Type B pancreatic cell (in vitro differentiated cells): ENCODE measurements at places on chromosomes 13 and 19.

- no peaks in the 10 kb centered on the region for H3K27me3 ChIP-seq
- peak overlapping the region; percentile 60 for H3K27ac ChIP-seq
- H3K4me3 ChIP-seq: no peak overlapping the region
- DNase-seq: no peak
These were observed 880 bp downstream of the SWSAP1 start for GRCh38 chr19:11375143-11375948.

- no peak for DNase-seq
- peaks cover 19% of the 10 kb centered on the region for H3K27me3 ChIP-seq
- no peaks in the 10 kb centered on the region for H3K4me1 ChIP-seq
- no peak overlapping the region for H3K4me3 ChIP-seq
- H3K36me3 ChIP-seq: no peaks in the 10 kb centered on the region
- H3K27ac ChIP-seq: no peak overlapping the region
These were observed 243.5 kb downstream of the ITGBL1 start for GRCh38 chr13:101695870-101696516.

GRCh38 chr19:4911786-4912672 lies 2.7 kb downstream of the UHRF1 start:
- no peak for DNase-seq
- H3K4me3 ChIP-seq: peak overlapping the region; percentile 91
- H3K4me1 ChIP-seq: peaks cover 23% of the 10 kb centered on the region
- peaks cover 7% of the 10 kb centered on the region for H3K36me3 ChIP-seq
- peak overlapping the region; percentile 57 for H3K27ac ChIP-seq
- no peaks in the 10 kb centered on the region for H3K27me3 ChIP-seq

DNA sequence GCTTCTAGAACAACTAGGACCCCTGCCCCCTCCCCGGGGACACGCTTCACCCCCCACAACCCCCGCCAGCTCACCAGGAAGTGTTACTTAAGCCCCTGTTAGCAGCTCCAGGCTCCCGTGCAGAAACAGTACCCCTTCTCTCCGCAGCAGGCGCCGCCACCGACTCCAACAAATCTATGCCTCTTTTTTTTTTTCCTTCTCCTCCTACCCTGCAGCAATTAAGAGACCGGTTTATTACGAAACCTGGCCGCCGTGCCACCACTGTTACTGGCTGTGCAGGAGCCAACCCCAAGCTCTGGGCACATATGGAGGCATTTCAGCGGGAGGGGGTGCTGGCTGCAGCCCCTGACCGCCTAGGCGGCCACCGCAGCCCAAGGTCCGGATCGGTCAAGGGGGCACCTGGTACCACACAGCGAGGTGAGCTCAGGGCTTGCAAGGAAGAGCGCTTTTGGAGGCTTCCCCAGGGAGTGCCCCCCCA lies 2.4 kb downstream of the GADD45B start:
- peaks cover 43% of the 10 kb centered on the region for H3K27me3 ChIP-seq
- peak overlapping the region; percentile 95 for H3K27ac ChIP-seq
- no peaks in the 10 kb centered on the region for H3K36me3 ChIP-seq
- no peak for DNase-seq
- peak overlapping the region; percentile 97 for H3K4me3 ChIP-seq

- no peak overlapping the region for H3K27ac ChIP-seq
- H3K4me1 ChIP-seq: peaks cover 5% of the 10 kb centered on the region
- no peak overlapping the region for H3K4me3 ChIP-seq
- no peaks in the 10 kb centered on the region for H3K27me3 ChIP-seq
- DNase-seq: no peak
These were observed 122.8 kb upstream of the KLF12 start for GRCh38 chr13:74256969-74257368.

GRCh38 chr13:82717249-82717648 lies 1165.0 kb downstream of the SLITRK1 start:
- no peaks in the 10 kb centered on the region for H3K27me3 ChIP-seq
- H3K36me3 ChIP-seq: no peaks in the 10 kb centered on the region
- no peak overlapping the region for H3K27ac ChIP-seq
- no peaks in the 10 kb centered on the region for H3K4me1 ChIP-seq
- DNase-seq: no peak
- no peak overlapping the region for H3K4me3 ChIP-seq

DNA sequence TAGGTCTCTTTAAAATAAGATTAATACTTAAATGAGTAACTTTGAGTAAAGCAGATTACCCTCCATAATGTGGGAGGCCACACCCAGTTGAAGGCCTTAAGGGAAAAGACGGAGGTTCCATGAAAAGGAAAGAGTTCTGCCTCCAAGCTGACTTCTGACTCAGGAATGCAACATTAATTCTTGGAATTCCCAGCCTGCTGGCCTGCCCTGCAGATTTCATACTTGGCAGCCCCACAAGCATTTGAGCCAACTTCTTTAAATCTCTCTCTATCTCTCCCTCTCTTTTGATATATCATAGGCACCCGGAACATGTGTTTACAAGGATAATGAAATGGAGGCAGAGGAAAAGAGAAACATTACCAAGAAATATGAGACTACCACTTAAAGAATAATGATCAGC lies 902.3 kb upstream of the MIR17HG start:
- no peaks in the 10 kb centered on the region for H3K27me3 ChIP-seq
- peaks cover 9% of the 10 kb centered on the region for H3K4me1 ChIP-seq
- no peaks in the 10 kb centered on the region for H3K36me3 ChIP-seq
- peak overlapping the region; percentile 77 for H3K27ac ChIP-seq
- DNase-seq: no peak

GRCh38 chr19:4722671-4723594 lies 709 bp downstream of the DPP9 start:
- peak overlapping the region; percentile 98 for H3K27ac ChIP-seq
- peaks cover 13% of the 10 kb centered on the region for H3K4me1 ChIP-seq
- H3K27me3 ChIP-seq: peaks cover 14% of the 10 kb centered on the region
- no peaks in the 10 kb centered on the region for H3K36me3 ChIP-seq
- DNase-seq: no peak
- H3K4me3 ChIP-seq: peak overlapping the region; percentile 97

DNA sequence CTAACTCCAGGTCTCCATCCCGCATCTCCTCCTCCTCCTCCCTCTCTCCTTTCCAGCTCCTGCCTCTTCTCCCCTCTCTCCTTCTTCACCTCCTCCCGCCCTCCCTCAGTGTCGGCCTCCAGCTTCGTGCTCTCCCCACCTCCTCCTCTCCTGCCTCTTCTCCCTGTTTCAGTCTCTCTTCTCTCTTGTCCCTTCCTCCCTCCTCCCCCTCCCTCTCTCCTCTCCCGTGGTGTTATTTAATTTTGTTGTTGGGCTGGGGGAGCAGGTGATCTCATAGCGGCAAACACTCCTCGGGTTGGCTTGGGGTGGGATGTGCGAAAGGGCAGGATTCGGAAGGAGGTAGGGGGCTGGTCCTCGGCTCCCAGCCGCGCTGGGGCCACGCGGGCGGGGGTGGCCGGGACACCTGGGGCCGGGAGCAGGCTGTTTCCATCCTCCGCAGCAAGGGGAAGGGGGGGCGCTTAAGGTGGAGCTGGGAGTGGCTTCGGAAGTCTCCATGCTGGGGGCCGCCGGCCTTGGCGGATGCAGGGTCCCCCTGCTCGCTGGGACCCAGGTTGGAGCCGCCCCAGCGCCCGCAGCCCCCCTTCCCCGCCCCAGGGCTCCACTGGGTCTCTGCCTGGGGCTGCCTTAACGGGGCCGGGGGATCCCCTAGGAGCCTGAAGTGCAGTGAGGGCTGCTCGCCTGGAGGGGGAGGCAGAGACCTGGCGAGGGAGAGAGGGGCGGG lies at the start of gene CA11:
CA11 (minus strand) TSS at position 187 of the 721 bp plus-strand sequence. CDS start 555 bp downstream, outside the sequence.
- H3K27me3 ChIP-seq: no peaks in the 10 kb centered on the region
- peak within 1 kb of the TSS; percentile 97 for H3K4me3 ChIP-seq
- no peaks in the 10 kb centered on the region for H3K36me3 ChIP-seq
- peak within 1 kb of the TSS; percentile 72 for H3K27ac ChIP-seq
- H3K4me1 ChIP-seq: peaks cover 19% of the 10 kb centered on the region
- peak; percentile 95 for DNase-seq

DNA sequence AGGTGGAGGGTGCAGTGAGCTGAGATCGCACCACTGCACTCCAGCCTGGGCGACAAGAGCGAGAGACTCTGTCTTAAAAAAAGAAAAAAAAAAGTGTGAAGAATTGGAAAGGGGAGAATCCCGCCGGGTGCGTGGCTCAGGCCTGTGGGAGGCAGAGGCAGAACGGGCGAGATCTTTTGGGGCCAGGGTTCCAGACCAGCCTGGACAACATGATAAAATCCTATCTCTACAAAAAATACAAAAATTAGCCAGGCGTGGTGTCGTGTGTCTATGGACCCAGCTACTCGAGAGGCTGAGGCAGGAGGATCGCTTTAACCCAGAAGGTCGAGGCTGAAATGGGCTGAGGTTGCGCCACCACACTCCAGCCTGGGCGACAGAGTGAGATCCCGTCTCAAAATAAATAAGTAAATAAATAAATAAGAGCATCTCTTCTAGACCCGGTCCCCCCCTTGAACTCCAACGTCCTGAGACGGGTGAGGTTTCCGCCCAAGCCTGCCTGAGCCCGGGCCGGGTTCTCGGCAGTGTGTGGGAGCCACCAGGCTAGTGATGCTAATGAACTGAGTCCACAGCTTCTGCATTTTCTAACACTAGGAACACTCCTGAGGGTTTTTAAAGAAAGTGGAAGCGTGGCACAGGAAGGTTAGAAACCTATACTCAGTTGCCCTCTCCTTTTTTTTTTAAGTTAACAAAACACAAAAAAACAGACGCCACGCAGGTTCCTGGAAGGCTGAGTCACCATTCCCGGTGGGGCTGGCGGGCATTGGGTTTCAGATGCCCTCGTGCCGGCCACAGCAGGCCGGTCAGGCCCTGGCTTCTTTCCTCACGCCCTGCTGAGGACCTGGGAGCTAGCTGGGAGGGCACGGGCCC lies 22.0 kb downstream of the GPX4 start:
- H3K27ac ChIP-seq: no peak overlapping the region
- H3K27me3 ChIP-seq: no peaks in the 10 kb centered on the region
- peaks cover 4% of the 10 kb centered on the region for H3K36me3 ChIP-seq
- no peaks in the 10 kb centered on the region for H3K4me1 ChIP-seq
- DNase-seq: no peak

- no peak overlapping the region for H3K4me3 ChIP-seq
- no peak for DNase-seq
- H3K27ac ChIP-seq: no peak overlapping the region
- peaks cover 8% of the 10 kb centered on the region for H3K27me3 ChIP-seq
These were observed 53.3 kb downstream of the CEBPG start for GRCh38 chr19:33426621-33427361.

GRCh38 chr19:3932931-3933810 lies at the start of gene NMRK2:
Gene NMRK2 (plus strand): TSS chr19:3933069. CDS start chr19:3933672, 603 bp downstream.
- DNase-seq: no peak
- H3K4me1 ChIP-seq: peaks cover 4% of the 10 kb centered on the region
- peak within 1 kb of the TSS; percentile 44 for H3K4me3 ChIP-seq
- H3K36me3 ChIP-seq: no peaks in the 10 kb centered on the region
- H3K27me3 ChIP-seq: peaks cover 22% of the 10 kb centered on the region

DNA sequence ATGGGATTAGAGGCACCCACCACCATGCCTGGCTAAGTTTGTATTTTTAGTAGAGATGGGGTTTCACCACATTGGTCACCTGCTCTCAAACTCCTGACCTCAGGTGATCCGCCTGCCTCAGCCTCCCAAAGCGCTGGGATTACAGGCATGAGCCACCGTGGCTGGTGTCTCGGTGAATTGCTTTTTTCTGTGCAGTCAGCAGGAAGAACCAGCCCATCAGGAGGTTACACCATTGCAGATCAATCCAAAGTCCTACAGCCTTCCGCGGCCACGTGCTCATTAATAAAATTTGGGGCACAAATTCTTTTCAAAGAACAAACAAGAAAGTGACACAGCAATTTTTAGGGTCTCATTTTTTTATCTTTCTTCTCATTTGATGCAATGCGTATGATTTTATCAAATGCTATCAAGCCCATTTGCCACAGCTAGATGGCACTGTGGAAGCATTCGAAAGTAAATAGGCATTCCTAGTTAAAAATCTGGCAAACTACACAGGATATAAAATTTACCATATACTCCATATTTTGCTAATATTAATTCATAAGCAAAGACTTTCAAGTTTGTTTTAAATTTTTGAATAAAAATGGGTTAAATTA lies 54.4 kb upstream of the ZNF835 start:
- no peak overlapping the region for H3K4me3 ChIP-seq
- no peak for DNase-seq
- H3K36me3 ChIP-seq: no peaks in the 10 kb centered on the region
- no peak overlapping the region for H3K27ac ChIP-seq
- no peaks in the 10 kb centered on the region for H3K4me1 ChIP-seq

- H3K4me1 ChIP-seq: peaks cover 8% of the 10 kb centered on the region
- no peaks in the 10 kb centered on the region for H3K36me3 ChIP-seq
- peaks cover 90% of the 10 kb centered on the region for H3K27me3 ChIP-seq
- H3K27ac ChIP-seq: peak overlapping the region; percentile 72
These were observed 1.0 kb downstream of the PDX1 start for GRCh38 chr13:27920677-27921420.

GRCh38 chr13:111652676-111653075 lies 332.2 kb downstream of the TEX29 start:
- H3K27ac ChIP-seq: no peak overlapping the region
- H3K36me3 ChIP-seq: no peaks in the 10 kb centered on the region
- H3K4me3 ChIP-seq: no peak overlapping the region
- H3K4me1 ChIP-seq: peaks cover 3% of the 10 kb centered on the region
- peaks cover 54% of the 10 kb centered on the region for H3K27me3 ChIP-seq

GRCh38 chr19:1865172-1866010 lies 2.0 kb upstream of the KLF16 start:
- H3K27me3 ChIP-seq: peaks cover 15% of the 10 kb centered on the region
- no peak for DNase-seq
- H3K36me3 ChIP-seq: no peaks in the 10 kb centered on the region
- peaks cover 7% of the 10 kb centered on the region for H3K4me1 ChIP-seq
- H3K27ac ChIP-seq: no peak overlapping the region

DNA sequence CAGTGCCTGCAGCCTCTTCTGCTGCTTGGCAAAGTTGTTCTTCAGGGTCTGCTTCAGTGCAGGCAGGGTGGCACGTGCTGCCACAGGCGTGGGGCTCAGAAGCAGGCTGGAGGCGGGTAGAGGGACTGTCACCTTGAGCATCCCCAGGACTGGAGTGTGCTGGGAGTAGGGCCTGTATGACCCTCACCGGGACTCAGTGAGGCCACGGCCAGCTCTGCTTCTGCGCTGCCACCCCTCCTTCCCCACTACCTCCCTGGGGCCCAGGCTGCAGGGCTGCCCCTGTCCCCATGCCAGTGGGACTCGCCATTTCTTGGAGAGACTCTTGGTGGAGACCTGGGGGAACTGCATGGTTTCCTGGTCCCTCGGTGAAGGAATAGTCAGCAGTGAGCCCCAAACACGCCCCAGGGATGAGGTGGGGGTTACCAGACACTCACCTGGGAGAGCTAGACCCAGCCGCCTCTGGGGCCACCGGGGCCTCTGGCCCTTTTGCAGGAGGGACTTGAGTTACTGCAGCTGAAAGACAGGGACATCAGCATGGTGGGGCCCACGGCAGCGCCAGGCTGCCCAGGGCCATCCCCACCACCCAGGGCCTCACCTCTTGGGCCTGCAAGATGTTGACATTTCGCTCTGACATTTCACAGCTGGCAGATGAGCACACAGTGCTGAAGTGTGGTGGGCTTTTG lies 29.9 kb downstream of the TUBA3C start:
- no peak for DNase-seq
- H3K27me3 ChIP-seq: no peaks in the 10 kb centered on the region
- no peaks in the 10 kb centered on the region for H3K36me3 ChIP-seq
- no peaks in the 10 kb centered on the region for H3K4me1 ChIP-seq
